ENCODE measurements at places on chromosomes 5 and 9.

- DNase-seq: no peak
Measured at GRCh38 chr9:130433947-130434262, 10.9 kb upstream of the ASS1 start.

DNA sequence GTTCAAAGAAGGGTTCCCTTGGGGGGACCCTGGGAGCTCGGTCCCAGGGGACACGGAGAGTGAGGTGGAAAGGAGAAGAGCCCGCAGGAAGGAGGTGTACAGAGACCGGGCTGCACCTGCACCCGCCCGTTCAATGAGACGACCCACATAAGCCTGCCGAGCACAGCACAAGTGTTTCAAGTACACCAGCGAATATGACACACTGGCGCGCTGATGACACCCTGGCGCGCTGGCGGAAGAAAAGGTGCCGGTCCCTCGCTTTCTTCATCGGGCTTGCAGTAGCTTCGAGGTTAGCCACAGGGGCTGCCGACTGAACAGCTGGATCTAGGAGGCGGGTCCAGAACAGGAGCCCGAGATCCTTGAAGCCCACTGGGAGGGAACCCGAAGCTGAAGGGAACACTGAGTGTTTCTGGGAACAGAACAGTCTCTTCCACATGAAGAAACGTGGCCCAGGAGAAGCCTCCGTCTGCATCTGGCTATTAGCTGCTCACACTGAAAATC, 1.4 kb downstream of the TBC1D9B start:
- no peak for DNase-seq

GRCh38 chr5:31408814-31409213, 123.1 kb downstream of the DROSHA start:
- no peak for DNase-seq

DNA sequence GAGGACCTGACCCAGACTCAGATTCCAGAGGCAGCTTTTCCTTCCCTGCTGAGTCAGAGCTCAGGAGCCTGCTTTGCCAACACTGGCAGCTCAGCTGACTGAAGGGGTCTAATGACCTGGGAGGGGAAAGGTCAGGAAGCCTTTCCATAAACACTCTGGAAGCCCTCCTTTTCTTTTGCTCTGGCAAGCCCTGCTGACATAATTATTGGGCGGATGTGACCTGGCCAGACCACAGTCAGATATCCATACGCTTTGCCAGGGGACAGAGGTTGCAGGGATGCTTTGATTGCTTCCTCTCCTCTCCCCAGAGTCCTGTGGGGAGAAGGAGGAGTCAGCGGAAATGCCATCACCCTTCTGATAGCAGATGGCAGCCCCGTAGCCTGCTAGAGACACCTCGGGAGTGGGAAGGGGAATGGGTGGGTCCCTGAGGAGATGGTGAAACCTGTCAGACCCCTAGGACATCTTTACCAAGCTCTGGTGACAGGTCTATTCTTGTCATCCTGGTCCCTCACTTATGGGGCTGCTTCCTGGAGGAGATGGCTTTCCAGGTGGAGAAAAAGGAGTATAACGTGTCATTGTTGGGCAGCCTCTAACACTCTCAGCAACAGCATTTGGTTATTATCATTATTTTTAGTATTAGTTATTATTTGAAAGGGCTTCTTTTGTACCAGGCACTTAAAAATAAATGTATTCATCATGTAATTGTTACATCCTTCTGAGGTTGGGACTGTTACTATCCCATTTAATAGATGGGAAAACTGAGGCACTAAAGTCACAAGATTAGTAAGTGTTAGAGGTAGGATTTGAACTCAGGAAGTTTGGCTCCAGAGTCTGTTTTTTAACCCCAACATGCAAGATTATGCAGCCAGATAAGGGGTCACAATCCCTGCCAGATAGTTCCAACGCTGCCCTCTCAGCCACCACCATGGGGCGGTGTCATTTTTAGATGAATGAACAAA, 11.6 kb downstream of the COL27A1 start:
- DNase-seq: no peak

DNA sequence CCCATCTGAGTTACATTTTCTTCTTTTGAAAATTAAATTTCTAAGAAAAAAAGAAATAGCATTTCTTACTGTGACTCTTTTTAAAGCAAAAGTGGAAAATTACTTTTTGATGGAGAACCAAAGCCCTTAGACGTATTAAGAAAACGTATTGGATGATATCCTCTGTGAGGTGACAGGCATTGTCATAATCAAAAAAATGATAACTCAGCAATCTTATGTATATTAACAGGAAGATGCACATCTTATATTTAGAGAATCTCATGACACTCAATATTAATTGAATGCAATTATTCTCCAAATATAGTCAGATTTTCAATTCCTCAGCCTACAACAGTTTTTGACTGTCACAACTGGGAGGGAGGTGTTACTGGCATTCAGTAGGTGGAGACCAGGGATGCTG, 25.1 kb downstream of the FGF10 start:
- DNase-seq: no peak

DNA sequence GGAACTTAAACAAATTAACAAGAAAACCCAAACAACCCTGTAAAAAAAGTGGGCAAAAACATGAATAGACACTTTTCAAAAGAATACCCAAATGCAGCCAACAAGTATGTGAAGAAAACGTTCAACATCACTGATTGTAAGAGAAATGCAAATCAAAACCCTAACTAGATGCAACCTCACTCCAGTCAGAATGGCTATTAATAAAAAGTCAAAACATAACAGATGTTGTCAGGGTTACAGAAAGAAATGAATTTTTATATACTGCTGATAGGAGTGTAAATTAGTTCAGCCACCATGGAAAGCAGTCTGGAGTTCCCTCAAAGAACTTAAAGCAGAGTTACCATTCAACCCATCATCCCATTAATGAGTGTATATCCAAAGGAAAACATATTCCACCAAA, 479.0 kb downstream of the MTRR start:
- DNase-seq: no peak

- DNase-seq: no peak
Measured at GRCh38 chr9:14932641-14933040, 22.4 kb upstream of the FREM1 start.

- no peak for DNase-seq
Measured at GRCh38 chr9:79233542-79233941, 338.2 kb upstream of the TLE4 start.

- DNase-seq: no peak
Measured at GRCh38 chr5:11422342-11422741, 481.9 kb downstream of the CTNND2 start.

DNA sequence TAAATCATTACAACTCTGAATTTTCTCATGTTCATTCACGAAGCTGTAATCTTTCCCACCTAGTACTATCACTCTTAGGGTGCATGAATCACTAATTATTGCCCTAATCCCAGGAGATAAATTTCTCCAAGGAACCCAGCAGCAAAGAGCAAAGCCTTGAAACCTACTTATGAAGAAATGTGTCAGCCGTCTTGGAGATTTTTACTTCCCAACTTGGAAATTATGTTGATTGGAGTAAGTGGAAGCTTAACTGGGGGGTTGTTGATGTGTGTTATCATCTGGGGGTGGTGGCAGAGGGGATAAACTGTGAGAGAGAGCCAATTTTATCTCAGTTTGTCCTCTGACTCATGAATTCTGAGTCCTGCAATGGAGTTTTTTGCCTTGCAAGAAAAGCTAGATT, 440.5 kb upstream of the WWC1 start:
- DNase-seq: no peak

DNA sequence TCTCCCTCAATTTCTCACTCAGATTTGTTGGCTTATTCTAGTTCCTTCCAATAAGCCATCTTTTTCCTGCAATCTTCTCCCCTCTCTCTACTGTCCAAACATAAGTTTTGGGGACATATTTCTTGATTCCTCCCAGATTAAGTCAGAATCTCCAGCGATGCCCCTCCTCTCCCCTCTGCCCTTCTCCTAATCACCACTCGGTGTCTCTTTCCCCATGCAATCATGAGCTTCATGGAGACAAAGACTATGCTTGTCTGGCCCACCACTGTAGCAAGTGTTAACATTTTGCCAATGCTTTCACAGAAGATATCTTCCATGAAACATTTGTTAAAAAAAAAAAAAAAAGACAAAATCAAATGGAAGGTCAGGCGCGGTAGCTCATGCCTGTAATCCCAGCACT, 42.4 kb downstream of the PDE6A start:
- DNase-seq: no peak

DNA sequence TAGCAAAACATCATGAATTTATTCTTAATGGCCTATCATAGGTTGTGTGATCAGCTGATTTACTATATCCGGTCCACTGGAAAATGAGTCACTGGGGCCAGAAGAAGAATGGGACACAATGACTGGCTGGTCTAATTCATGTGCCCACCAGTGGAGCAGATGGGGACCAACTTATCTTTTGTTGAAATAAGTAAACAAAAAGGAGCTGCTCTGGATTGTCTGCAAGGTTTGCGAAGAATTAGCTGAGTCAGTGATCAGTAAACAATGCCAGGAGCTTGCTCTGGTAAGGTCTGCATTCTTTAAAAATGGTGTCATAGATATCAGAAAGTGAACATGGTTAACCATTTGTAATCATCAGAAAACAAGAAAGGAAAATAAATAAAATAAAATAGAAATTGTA, 128.0 kb downstream of the RASEF start:
- no peak for DNase-seq

DNA sequence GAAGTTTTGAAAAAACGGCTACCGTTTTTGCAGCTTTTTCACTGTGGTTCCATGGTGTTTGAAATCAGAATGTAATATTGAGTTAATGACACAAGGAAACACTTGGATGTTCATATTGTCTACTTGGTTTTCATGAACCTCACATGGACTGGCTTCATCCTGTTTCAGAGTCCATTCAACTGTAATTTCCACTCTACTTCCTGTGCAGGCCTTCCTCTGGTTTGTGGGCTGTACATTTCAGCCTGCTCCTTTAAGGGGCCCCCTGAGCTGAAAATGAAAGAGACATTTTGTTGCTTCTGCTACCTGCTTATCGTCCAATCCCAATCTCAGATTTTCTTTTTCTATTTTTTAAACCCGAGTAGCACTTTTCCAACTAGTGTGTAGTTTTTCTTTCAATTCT, 41.8 kb upstream of the CDKN2B start:
- DNase-seq: no peak

DNA sequence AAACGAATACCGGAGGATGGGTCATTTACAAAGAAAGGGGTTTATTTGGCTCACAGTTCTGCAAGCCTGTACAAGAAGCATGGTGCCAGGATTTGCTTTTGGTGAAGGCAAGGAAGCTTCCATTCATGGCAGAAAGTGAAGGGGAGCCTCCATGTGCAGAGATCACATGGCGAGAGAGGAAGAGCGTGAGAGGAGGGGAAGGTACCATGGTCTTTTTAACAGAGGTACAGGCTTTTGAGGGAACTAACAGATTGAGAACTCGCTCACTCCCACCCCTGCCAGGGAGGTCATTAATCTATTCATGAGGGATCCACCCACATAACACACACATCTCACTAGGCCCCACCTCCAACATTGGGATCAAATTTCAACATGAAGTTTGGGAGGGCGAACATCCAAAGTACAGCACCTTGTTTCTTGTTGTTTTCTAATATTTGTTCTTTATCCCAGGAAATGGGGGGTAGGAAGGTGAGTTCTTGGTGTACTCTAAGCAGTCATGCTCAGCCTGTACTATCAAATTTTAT, 18.5 kb downstream of the TMC1 start:
- no peak for DNase-seq

DNA sequence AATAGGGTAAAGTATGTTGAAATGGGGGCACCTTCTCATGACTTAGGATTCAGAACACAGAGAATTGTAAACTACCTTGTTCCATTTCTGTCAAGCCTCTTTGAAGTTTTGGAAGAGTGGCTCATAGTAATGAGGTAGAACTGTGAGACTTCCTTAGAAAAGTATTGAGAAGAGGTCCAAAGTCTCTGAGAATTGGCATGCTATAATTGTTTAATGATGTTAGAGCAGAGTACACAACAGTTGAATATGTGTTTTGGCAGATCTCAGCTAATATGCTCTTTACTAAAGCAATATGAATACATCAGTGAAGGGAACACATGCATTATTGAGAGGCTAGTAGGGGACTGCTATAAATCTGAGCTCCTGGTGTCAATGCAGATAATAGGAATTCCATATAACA, 579.4 kb upstream of the RIOK2 start:
- no peak for DNase-seq

- no peak for DNase-seq
Measured at GRCh38 chr5:126274763-126275125, 148.5 kb upstream of the GRAMD2B start.

DNA sequence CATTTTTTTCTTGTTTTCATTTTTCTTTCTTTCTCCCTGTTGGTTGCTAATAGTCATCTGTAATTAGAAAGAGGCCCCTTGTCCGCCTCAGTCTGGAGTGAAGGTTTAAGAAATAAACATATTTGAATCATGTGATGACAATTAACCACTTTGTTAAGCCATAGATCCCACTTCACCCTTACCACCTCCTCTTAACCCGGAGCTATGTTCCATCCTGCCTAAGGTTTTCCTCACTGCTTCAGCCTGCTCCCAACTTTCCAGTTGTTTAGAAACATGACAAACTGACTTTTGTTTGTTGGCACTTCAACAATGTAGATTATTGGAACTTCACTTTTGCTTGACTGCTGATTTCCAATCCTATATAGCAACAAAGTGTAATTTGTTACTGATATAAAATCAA, 37.4 kb upstream of the SSBP2 start:
- no peak for DNase-seq

- no peak for DNase-seq
Measured at GRCh38 chr5:90590-91547, 1.1 kb upstream of the PLEKHG4B start.

Measured in right lung (tissue), 10 donors.